ENCODE measurements at places on chromosomes 12 and 14.

DNA sequence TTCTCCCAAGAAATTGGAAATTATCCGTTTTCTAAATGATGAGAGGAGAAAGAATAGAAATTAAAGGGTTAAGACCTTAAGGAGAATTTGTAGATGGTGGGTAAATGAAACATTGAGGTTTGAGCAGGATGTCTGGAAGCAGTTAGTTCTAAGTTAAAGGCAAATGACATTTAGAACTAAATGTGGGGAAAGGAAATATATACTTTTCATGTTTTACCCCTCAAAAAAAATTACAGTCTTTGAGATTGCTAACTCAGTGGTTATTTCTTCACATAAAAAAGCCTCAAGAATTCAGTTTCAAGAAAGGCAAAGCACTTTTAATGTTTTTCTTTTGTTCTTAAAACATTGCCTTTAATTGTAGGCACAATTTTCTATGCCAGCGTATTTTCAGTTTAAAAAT lies 114.0 kb downstream of the PLEKHA5 start:
- DNase-seq: no peak

DNA sequence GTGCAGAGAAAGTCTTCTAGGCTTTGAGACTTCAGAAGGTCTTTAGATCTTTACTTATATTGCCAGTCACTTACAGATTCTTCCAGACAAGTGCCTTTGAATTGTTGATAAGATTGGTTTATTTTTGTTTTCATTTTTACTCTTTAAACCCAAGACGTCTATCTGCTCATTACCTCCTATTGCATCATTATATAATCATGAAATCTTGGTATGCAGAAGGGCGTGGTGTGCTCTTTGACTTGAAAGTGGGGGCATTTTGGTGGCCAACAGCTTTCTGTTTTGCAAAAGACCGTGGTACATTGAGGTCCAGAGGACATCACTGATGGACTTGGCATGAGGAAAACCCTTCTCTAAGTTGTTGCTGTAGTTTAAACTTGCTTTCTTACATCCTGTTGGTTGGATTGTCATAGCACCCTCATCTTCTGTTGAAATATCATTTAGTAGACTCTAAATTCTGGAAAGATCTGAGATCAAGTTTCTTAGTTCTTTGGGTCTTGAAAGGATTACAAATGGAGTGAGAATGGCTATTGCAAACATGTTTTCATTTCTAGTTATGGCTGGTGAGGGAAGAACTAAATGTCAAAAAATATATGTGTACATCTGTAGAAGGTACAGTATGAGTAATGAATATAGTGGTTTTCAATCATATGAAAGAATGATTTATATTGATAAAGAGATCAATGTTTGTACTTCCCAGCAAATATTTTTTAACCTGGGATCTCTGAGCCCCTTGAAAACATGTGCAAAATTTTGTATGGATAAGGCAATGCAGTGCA lies 441.8 kb downstream of the NRXN3 start:
- no peak for DNase-seq

GRCh38 chr12:90048918-90049317 lies 340.3 kb upstream of the ATP2B1 start:
- no peak for DNase-seq

- DNase-seq: no peak
Measured at GRCh38 chr12:11635341-11635740, 14.1 kb upstream of the ETV6 start.

DNA sequence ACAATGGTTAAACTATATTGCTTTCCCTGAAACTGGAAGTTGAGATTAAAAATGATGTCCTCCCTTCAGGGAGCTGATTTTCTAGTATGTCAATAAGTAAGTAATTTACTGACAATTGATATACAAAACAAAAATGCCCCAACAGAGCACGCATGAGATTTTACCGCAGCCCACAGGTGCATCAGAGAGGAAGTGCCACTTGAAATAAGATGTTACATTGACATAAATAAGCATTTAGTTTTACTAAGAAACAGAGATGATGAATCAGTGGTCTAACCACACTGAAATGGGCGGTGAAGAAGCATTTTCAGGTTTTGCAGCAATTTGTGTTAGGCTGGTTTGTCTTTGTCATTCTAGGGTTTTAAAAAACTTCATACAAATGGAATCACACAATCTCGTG lies 8.8 kb upstream of the CLECL1 start:
- DNase-seq: no peak

DNA sequence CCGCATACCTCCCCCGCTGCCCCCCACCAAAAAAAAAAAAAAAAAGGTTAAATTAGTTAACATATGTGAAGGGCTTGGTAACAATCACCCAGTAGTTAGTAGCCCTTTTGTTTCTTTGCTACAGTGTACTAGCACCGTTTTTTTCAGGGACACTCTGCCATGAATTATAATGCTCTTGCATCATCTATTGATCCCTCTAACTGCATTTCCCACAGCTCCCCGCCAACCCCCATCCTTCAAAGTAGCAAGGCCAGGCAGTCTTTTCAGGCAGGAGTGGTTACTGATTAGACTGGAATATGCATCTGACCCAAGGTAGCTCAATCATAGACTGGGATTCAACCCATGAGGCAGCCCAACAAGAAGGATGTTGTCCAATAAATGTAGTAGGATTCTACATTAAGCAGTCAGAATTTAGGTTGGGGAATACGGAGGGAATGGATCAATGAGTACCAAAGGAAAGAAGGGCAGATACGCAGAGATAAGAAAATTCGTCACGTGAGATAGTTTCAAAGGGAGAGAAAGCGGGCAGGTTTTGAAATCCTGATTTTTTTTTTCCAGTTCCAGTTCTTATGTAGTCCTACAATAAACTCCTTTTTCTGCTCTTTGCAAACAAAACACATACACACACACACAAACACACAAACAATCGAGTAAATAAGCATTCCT lies 39.8 kb upstream of the CRACR2A start:
- DNase-seq: no peak

- no peak for DNase-seq
Measured at GRCh38 chr14:35155962-35156361, 33.6 kb downstream of the PRORP start.

- no peak for DNase-seq
Measured at GRCh38 chr12:1281683-1282366, 290.8 kb downstream of the ERC1 start.

- no peak for DNase-seq
Measured at GRCh38 chr14:74358176-74358829, 10.0 kb downstream of the VRTN start.

GRCh38 chr12:119354172-119354571 lies 19.6 kb downstream of the CCDC60 start:
- no peak for DNase-seq

GRCh38 chr14:104349950-104350349 lies 211.6 kb downstream of the KIF26A start:
- peak; percentile 45 for DNase-seq

DNA sequence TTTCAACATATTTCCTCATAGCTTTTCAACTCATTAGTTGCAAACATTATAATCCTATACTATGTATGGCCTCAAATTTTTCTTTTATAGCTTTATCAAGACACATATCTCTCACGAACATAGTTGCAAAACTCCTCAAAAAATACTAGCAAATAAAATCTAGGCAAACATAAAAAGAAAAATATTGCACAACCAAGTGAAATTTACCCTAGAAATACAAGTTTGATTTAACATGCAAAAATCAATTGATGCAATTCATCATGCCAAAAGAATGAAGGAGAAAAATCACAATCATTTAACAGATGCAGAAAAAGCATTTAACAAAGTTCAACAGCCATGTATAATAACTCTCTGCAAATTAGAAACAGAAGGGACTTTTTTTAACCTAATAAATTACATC lies 33.3 kb upstream of the KCNH5 start:
- DNase-seq: no peak

DNA sequence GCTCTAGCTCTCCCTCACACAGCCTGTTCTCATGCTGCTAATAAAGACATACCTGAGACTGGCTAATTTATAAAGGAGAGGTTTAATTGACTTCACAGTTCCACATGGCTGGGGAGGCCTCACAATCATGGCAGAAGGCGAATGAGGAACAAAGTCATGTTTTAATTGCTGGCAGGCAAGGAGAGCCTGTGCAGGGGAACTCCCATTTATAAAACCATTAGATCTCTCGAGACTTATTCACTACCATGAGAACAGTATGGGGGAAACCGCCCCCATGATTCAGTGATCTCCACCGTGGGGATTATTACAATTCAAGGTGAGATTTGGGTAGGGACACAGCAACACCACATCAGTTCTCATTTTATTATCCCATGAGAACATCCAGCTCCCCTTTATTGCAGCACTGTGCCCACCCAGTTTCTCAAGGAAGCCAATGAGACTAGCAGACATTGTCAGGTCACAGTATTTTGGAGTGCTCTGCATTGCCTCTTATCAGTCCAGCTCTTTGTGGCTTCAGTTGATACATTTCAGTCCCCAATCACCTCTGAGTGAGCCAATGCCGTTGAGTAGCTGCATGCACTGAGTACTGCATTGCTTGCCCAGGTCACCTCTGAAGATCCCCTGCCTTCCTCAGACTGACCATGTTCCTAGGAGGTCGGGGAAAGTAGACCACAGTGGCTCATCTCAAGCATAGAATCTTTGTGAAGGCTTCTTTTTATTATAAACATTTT lies 131.2 kb downstream of the CRADD start:
- no peak for DNase-seq

GRCh38 chr14:100880271-100881101 lies 23.0 kb downstream of the RTL1 start:
- peak; percentile 31 for DNase-seq

- no peak for DNase-seq
Measured at GRCh38 chr12:59833408-59833807, 237.6 kb downstream of the SLC16A7 start.

GRCh38 chr14:70698288-70698687 lies 56.6 kb downstream of the TTC9 start:
- no peak for DNase-seq

DNA sequence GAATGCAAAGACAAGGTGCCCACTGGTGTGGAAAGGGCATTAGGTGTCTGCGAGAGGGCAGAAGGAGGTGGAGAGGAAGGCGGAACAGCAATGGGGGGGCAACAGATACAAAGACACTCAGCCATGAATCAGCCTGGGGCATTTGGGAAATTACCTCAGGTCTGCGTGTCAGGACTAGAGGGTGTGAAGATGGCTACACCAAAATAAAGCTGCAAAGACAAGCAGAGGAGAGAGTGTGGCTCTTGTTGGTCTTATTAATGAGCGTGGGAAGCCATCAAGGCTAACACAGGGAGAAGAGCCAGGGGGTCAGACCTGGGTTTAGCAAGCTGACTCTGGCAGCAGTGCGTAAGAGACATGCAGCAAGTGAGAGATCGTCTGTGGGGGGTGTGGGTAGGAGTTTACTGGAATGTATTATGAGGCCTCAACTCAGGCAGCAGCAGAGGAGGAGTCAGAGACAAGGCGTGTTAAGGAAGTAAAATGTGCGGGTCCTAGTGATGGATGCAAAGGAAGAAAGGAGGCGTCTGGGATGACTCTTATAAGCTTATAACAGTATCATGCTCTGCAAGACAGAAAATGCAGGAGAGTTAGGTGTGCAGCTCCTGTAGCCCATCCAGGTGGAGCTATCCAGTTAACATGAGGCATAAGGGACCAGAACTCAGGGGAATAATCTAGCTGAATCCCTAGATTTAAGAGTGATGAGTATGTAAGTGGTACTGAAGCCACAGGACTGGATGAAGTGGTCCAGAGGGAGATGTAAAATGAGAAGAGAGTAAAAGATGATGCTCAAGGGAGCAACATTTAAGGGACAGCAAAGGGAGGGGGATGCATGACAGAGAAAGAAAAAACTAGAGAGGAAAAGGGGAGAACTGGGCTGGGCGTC lies 50.4 kb downstream of the KCNK10 start:
- no peak for DNase-seq

DNA sequence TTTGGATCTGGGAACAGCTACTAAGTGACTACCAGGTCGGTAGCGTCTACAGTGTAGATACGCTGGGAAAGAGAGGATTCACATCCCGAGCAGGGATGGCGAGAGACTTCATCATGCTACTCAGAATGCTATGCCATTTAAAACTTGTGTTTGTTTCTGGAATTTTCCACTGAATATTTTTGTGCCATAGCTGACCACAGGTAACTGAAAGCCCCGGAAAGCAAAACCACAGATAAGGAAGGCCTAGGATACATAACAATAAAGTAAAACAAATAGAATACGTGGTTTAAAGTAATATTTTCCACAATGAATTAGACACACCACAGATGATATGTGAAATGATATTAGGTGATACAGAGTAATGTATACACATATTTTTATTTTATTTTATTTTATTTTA lies 7.9 kb upstream of the HCAR1 start:
- no peak for DNase-seq
